ENCODE measurements at places on chromosomes 16 and 17. TPM values are rescaled to one million over a fixed set of nuclear protein-coding genes. Genes with fewer than 3 reads are reported as not detected.

C16orf89 gene
- total RNA-seq = not detected

CCL14 gene
- total RNA-seq = not detected

MYH8 gene
- total RNA-seq = not detected

SCNN1B gene
- not detected for total RNA-seq

SPATA2L gene
- total RNA-seq = 12.6 TPM

TMEM88 gene
- 0.43 TPM for total RNA-seq

TP53TG3 gene
- not detected for total RNA-seq

APPBP2 gene
- 42.8 TPM for total RNA-seq

RAB26 gene
- total RNA-seq = 0.97 TPM

All from fibroblast of villous mesenchyme (primary cell).